ENCODE measurements at places on chromosomes 13 and 19.
A peak's percentile ranks its signal among the peaks of the same experiment; 100 is the strongest.

GRCh38 chr13:40595693-40596092 is 70.7 kb downstream of the FOXO1 start:
- DNase-seq, result no peak

- DNase-seq, result no peak
Measured at GRCh38 chr19:7841751-7842660, 12.0 kb downstream of the EVI5L start.

- peak; percentile 58 for DNase-seq
Measured at GRCh38 chr19:1855040-1855827, 7.0 kb upstream of the REXO1 start.

DNA sequence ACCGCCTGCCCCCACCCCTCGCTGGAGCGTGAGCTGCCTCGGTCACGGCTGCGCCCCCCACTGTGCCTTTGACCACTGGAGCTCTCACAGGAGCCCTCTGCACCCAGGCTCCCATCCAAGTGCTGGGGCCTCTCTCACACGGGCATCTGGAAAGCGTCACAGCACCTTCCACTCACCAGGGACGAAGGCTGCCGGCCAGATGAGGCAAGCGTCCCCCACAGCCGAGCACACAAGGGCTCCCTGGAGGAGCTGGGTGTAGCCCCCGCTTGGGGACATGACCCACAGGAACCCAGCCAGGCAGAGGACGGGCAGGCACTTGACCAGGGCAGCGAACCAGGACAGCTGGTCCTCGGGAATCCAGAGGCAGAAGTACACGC is 560 bp downstream of the TMEM86B start:
- no peak for DNase-seq

- no peak for DNase-seq
Measured at GRCh38 chr13:113943821-113944565, 29.9 kb downstream of the C13orf46 start.

- no peak for DNase-seq
Measured at GRCh38 chr19:2342656-2343288, 14.3 kb downstream of the SPPL2B start.

GRCh38 chr19:58237324-58237723 is 8.6 kb downstream of the ZNF544 start:
- no peak for DNase-seq

DNA sequence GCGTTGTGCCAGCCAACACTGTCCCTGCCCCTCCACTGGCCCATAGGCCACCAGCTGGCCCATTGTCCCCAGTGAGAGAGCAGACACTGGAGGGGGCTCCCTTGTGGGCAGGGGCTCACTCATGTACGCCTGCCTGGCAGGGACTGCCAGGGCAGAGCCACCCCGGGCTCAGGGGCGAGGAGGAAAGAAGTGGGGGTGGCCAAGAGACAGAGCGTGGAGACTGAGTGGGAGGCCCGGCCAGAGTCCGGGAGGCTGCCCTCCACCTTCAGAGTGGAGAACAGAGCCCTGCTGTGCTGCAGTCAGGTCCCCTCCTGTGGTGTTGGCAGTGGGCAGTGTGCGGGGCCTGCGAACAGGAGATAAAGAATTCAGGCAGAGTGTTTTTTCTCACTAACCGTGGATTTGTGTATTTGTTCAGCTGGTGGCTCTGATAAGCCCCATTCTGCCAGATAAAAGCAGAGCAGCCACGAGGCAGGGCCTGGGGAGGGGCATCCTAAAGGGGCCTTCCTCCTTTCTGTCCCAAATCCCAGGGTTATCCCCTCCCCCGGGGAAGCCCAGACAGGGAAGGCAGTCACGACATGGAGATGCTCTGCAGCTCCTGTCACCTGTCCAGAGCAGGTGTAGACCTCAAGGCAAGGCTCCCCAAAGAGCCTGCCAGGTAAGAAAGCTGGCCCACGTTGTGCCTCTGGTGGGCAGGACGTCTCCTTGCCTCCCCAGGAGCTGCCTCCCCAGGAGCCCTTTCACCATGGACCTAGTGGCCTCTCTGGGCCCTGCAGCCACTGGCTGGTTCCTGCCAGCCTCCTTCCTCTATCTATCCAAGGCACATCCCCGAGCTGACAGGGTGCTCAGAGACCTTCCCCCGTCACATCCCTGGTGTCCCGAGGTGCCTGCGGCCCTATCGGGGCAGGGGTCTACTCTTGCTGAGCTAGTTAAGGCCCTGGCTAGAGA is 33.0 kb downstream of the LYL1 start:
- no peak for DNase-seq

DNA sequence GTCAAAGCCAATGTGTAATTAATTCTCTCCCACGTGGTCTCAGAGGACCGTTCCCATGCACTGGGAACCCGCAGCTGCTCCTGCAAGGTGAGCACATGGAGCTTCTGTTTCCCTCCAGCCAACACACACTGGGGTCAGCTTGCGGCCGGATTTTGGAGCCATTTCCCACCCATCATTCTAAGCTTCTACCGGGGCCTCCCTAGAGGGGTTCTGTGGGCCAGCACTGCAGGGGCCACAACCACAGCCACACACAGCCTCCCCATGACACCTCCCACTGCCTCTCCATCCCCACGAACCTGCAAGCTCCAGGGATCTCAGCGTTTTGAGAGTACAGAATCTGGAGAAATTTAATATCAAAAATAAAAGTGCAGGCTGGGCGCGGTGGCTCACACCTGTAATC is 120.7 kb upstream of the SOX1 start:
- no peak for DNase-seq

- DNase-seq, result no peak
Measured at GRCh38 chr13:103451656-103452055, 385.4 kb upstream of the SLC10A2 start.

DNA sequence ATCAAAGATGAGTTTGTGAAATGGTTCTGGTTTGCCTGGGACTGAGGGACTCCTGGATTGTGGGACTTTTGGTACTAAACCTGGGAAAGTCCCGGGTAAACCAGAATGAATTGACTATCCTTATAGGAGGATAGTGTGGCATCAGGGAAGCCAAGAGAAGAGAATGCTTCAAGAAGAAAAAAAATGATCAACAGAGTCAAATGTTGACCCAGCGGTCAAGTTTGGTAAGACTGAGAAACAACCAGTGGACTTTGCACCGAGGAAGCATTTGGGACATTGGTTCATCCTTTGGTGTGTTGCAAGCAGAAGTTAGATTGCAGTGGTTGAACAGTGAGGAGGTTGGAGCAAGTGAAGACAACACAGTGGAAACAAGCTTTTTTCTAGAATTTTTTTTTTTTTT is 33.5 kb downstream of the CLEC17A start:
- DNase-seq, result no peak

- no peak for DNase-seq
Measured at GRCh38 chr13:109480011-109480955, 306.1 kb downstream of the IRS2 start.

- DNase-seq, result no peak
Measured at GRCh38 chr13:39779337-39780265, 124.1 kb downstream of the COG6 start.

DNA sequence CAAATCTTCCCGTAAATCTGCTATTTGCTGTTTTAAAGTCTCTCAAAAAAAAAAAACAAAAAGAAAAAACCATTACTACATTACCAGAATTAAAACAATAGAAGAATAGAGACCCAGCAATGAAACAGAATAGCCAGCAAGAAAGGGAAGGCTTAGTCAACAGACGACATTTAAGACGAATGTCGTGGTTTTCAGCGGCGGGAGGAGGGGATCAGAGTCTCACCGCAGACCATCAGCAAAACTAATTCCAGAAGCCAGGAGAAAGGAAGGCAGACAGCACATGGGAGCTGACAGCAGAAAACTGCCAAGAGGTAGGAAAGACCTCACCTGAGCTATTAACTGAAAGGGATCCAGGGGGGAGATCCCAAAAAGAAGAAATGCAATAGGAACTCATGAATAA is 128.9 kb downstream of the RNF17 start:
- no peak for DNase-seq

DNA sequence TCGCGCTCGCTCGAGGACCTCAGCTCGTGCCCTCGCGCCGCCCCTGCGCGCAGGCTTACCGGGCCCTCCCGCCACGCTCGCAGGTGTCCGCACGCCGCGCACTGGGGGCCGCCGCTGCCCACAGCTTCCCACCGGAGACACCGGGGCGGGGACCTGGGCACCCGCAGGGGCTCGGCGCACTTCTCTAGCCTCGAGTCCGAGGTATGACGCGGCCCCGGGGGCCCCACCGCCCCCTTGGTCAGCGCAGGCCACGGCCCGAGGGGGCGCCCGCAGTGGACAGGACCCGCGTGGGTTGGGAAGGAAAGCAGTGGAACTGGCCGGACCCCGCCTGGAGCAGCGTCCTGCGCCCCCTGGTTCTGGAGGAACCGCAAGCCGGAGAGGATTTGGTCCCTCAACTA is 2.1 kb upstream of the GRWD1 start:
- no peak for DNase-seq

- no peak for DNase-seq
Measured at GRCh38 chr13:21970172-21970571, 299.3 kb downstream of the FGF9 start.

DNA sequence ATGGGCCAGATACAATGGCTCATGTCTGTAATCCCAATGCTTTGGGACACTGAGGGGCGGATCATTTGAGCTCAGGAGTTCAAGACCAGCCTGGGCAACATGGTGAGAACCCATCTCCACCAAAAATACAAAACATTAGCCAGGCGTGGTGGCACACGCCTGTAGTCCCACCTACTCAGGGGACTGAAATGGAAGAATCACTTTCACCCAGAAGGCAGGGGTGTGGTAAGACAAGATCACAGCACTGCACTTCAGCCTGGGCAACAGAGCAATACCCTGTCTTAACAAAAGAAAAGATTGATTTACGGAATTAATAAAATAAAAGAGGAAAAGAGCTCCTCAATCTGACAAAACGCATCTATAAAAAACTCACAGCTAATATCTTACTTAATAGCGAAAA is 22.7 kb downstream of the USP12 start:
- DNase-seq, result no peak

- peak; percentile 42 for DNase-seq
Measured at GRCh38 chr19:38263689-38264485, 486 bp upstream of the SPINT2 start.

- DNase-seq, result no peak
Measured at GRCh38 chr13:29572575-29572974, 22.9 kb downstream of the SLC7A1 start.

GRCh38 chr13:48695776-48696175 is 42.0 kb downstream of the CYSLTR2 start:
- no peak for DNase-seq

- no peak for DNase-seq
Measured at GRCh38 chr13:27797228-27797624, 4.9 kb downstream of the GSX1 start.

- DNase-seq, result no peak
Measured at GRCh38 chr13:67355812-67356476, 125.8 kb upstream of the PCDH9 start.

DNA sequence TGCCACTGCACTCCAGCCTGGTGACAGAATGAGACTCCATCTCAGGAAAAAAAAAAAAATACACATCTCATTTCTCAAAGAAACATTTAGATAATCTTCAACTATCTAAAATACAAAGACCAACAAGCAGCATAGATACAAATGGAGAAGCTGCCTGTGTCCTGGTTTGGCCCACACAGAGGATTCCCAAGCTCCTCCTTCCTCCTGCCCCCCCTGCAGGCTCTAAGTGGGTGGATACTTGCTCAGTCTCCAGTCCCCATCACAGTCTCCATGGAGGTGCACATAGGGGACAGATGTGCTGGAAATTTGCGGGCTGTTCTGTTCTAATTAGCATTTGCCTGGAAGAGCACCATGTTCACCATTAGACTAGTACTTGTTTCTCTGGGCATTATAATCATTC is 59.9 kb downstream of the ABCC4 start:
- DNase-seq, result no peak

DNA sequence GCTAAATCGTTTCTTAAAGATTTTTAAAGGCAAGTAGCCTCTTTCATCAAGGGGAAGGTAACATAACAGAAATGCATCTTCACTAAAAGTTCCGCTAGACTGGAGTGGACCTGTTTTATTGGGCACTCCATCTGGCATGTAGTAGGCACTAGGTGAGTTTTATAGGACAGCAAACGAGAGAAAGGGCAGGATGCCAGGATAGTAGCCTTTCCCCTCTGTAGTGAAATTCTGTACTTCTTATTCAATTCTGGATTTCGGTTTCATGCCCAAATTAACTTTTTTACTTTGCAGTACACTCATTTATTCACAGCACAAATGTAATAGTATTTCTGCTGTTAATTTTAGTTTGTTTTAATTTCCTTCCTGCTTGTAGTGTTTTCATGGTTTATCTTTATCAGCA is 45.2 kb downstream of the GPR180 start:
- DNase-seq, result no peak

DNA sequence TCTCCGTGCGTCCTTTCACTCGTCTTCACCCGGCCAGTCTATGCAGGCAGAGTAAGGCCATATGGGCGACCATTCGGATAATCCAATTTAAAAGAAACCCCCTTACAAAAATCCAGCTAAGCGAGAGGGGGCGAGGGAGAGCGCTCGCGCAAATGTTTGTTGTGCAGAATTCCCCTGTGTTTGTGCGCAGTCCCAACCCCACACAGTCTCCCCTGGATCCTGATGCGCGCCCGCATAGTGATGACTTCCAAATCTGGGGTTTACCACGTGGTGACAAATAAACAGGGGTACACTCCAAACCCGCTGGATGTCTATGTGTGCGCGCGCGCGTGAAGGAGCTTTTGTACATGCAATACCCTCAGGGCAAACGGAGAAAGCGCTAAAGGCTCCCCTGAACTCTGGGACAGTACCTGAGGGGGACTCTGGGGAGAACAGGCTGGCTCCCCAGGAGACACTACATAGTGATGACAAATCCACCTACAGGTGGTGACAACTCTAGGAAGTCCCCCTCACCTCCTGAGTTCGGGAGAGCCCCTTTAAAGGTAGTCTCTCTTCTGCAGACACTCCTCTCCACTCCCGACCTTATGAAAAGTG is 8.5 kb downstream of the SOX21 start:
- no peak for DNase-seq

DNA sequence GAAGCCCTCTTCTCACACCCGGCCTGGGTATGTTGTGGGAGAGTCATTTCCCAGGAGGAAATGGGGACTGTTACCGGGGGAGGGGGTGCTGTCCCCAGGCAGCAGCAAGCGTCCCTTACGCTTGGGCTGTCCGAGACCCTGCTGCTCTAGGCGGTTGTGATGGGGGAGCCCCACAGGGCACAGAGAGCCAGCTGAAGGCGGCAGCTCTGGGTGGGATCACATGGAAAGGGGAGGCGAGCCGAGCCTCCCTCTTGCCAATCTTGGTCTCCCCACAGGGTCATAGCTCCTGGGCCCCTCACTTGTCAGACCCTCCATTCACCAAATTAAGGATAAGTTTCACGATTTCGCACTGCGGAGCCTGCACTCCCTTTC is 22.0 kb downstream of the EPN1 start:
- no peak for DNase-seq

DNA sequence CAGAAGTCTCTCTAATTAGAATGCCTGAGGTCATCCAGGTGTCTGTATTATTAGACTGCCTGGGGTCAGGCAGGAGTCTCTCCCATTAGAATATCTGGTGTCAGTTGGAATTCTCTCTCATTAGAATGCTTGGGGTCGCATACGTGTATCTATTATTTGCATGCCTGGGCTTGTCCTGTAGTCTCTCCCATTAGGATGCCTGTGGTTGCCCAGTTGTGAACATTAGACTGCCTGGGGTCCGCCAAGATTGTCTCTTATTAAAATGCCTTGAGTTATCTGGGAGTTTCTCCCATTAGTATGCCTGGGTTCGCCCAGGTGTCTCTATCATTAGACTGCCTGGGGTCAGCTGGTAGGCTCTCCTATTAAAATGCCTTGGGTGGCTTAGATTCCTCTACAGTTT is 1494.7 kb downstream of the UQCRFS1 start:
- DNase-seq, result no peak

GRCh38 chr13:90055121-90055520 is 1292.4 kb upstream of the MIR17HG start:
- no peak for DNase-seq

Data from stimulated activated CD4-positive, alpha-beta T cell treated with anti-CD3 and anti-CD28 coated beads, TNF-alpha, amount 100 ng/mL, for 1 hour (primary cell).